Left cardiac atrium (tissue), 4 donors: ENCODE measurements at places on chromosomes 2 and 18. TPM values are rescaled to one million over a fixed set of nuclear protein-coding genes. Genes with fewer than 3 reads are reported as not detected.

TRIM43 gene
- not detected for total RNA-seq

B4GALT6 gene
- total RNA-seq, result 12.0 TPM

EVX2 gene
- total RNA-seq, result not detected

OTOS gene
- total RNA-seq, result not detected

C2orf78 gene
- not detected for total RNA-seq

RESP18 gene
- not detected for total RNA-seq

GKN2 gene
- not detected for total RNA-seq

GPR75 gene
- 1.6 TPM for total RNA-seq

CRYGC gene
- not detected for total RNA-seq

CCDC148 gene
- 1.1 TPM for total RNA-seq
